ENCODE measurements at places on chromosomes 2 and 18. TPM values are rescaled to one million over a fixed set of nuclear protein-coding genes. Genes with fewer than 3 reads are reported as not detected.

GRCh38 chr2:29782549-29783458 is 138.6 kb downstream of the ALK start:
- DNase-seq, result no peak

Gene MYL1
- not detected for total RNA-seq

- no peak for DNase-seq
These were observed 350.6 kb downstream of the DCDC2C start for GRCh38 chr2:4053769-4054493.

Gene MROH2A
- total RNA-seq, result not detected

Gene C1QL2
- 0.10 TPM for total RNA-seq

Gene SMC6
- 13.2 TPM for total RNA-seq

DNA sequence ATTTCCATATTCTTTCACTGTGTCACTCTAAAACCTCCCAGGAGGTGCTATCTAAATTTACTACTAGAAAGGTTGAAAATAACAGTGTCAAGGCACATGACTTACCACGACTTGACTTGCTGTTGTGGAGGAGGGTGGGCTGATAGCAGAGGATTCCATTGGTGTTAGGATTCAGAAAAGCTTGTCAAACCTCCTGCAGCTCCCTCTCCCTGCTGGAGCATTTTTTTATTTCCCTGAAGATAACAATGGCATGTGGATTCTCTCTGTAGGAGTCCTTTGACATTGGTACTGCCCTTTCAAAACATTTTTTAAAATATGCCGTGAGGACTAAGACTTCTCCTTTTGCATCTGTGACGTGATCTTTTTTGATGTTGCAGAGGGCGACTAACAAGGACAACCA is 696.9 kb upstream of the GYPC start:
- no peak for DNase-seq

Gene TPO
- total RNA-seq, result not detected

- DNase-seq, result no peak
These were observed 76.6 kb downstream of the NEB start for GRCh38 chr2:151657667-151658076.

DNA sequence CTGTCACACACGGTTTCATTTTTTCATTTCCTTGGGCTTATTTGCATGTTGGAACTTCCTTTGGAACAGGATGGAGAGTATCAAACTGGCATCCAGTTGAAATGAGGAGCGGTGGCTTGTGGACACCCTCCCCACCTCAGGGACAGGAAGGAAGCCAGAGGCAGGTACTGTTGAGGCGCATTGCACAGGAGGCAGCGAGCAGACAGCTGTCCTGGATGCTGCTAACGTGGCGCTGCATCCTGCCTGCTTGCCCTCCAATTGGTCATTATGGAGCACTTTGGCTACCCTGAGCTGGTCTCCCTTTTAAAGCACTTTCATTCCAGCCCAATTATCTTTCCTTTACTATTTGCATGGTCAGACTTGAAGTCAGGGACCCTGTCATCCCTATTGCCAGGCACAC is 80.7 kb upstream of the ITGA4 start:
- DNase-seq, result no peak

GRCh38 chr2:61045999-61046398 is 19.7 kb upstream of the SANBR start:
- DNase-seq, result no peak

Gene EFEMP1
- 204 TPM for total RNA-seq

Gene LRP1B
- total RNA-seq, result 0.57 TPM

- DNase-seq, result no peak
These were observed 252.5 kb downstream of the SMAD2 start for GRCh38 chr18:47677952-47678351.

- no peak for DNase-seq
These were observed 745.8 kb upstream of the CHAC2 start for GRCh38 chr2:53021828-53022227.

- no peak for DNase-seq
These were observed 193.2 kb upstream of the HNMT start for GRCh38 chr2:137771064-137771463.

DNA sequence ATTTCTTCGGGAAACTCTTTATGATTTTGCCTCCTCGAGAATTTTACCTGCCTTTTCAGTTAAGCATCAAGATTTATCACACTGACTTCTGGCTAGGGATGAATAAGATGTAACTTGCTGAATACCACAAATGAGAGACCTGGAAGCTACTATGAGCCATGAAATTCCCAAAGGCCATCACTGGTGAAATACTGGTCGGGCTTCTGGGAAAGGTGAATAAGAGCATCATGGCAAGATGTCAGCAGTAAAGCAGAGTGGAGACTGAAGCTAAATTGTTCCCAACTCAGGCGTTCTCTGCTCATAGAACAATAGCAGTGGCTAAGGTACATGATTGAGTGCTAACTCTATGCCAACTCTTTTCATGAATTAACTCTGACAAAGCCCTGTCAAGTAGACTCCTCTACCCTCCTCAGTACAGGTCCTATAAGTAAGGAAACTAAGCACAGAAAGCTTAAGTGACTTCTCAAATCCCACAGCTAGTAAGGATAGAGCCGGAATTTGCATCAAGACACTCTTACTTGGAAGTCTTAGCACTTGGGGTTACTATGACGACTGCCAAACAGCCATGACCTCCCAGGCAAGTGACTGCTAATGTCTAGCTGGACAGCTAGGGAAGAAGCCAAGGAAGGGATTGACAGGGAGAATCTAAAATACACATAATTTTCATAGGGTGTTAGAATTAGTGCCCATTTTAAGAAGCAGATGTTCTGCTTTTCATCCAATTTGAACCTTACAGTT is 22.7 kb upstream of the DSC3 start:
- DNase-seq, result no peak

DNA sequence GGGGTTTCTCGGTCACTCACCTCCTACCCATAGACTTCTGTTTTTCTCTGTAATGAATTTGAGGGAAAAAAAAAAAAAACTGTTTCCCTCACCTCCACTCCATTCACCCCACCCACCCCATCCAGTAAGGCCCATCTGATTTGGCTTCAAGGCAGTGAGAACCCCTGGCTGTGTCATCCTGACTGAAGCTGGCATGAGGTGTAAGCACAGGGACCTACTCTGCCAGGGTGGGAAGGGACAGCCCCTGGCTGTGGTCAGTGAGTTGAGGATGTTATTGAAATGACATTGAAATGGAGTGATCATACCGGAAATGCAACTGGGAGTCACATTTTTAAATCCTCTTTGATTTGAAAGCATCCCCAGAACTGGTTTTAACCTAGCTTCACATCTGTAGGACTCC is 19.1 kb upstream of the BCL2L11 start:
- no peak for DNase-seq

GRCh38 chr2:187644981-187645380 is 90.7 kb upstream of the TFPI start:
- DNase-seq, result no peak
